Stimulated activated CD4-positive, alpha-beta T cell treated with anti-CD3 and anti-CD28 coated beads, TNF-alpha, amount 100 ng/mL, for 1 hour (primary cell): ENCODE measurements at places on chromosomes 7 and 10.

- DNase-seq = no peak
These were observed 70.3 kb downstream of the NRCAM start for GRCh38 chr7:108385834-108386422.

- DNase-seq = no peak
These were observed 308.1 kb upstream of the PFKP start for GRCh38 chr10:2759233-2759632.

GRCh38 chr10:5788969-5789368 is 24.3 kb downstream of the GDI2 start:
- DNase-seq = no peak

GRCh38 chr10:89663144-89663543 is 18.1 kb upstream of the PANK1 start:
- no peak for DNase-seq

DNA sequence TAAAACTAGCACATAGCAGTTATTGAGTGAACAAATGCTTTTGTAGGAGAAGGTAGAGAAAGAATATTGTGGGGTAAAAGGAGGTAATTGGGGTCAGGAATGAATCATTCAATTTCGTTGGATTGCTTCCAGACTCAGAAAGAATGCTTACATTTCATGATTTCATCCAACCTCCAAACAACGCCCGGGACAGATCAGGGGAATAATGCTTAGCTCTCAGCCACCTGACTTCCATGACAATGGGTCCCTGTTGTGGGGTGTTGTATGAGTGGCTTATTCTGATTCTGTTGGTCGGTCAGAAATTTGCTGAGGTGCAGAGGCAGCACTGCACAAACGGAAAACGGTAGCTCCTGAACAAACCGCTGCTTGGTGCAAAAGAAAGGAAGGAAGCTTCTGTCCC is 24.0 kb upstream of the INPP5F start:
- DNase-seq = no peak

- DNase-seq = no peak
These were observed 14.5 kb upstream of the LRRC4 start for GRCh38 chr7:128045766-128046165.

- DNase-seq = no peak
These were observed 181.4 kb downstream of the GPAM start for GRCh38 chr10:112002206-112002605.

GRCh38 chr10:48478980-48479811 is 125.7 kb downstream of the ARHGAP22 start:
- no peak for DNase-seq

- DNase-seq = no peak
These were observed 8.1 kb upstream of the OLAH start for GRCh38 chr10:15035385-15036301.

- no peak for DNase-seq
These were observed 225.3 kb downstream of the PTEN start for GRCh38 chr10:88088441-88089340.

DNA sequence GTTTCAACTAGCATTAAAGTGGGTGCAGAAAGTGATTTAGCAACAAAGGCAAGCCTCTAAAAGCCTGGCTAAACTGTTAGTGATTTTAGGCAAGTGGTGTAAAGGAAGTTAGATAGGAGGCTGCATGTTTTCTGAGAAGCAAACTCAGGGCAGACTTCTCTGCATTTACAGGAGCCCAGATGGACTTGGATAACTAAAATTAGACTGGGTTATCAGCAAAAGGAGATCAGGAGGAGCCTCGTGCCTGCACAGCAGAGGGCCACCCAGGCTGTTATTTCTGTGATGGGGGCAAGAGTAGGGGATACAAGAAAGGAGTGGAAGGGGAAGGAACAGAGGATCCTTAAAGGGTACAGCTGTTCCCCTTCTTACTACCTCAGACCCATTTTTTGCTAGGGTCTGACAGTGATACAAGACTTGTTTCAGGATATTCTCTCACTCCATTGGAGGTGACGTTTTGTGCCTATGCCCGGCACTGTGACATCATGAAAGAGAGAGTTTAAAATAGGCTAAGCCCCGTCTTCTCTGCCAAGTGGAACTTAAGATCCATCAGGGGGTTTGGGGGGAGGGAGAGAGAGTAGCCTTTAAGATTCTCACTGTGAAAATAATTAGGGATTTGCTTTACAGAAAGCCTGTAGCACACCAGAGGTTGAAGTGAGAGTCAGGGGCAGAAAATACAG is 49.6 kb upstream of the PDCD4 start:
- no peak for DNase-seq

- DNase-seq = no peak
These were observed 31.9 kb downstream of the ANXA11 start for GRCh38 chr10:80173466-80173865.

DNA sequence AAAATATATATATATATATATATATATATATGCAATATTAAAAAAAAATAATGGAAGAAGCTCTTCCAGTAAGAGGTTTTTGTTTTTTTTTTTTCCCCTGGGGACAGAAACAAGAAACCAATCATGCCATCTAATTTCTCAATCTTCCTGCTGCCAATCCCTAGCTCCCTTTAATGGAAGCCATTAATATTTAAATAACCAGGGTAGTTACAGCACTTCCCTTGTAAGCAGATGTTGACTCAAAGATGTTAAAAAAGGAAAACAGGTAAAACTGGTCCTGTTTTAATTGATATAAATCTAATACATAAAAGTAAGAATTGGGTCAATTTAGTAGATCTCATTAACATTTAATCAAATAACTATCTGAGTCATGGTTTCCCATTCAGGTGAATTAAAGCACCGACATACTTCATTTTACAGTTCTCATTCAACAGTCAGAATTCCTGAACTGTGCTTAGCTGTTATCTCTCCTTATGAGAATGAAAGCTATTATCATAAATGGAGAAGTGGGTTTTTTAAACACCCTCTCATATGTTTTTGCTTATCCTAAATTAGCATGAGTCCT is 22.6 kb downstream of the CPVL start:
- DNase-seq = no peak

DNA sequence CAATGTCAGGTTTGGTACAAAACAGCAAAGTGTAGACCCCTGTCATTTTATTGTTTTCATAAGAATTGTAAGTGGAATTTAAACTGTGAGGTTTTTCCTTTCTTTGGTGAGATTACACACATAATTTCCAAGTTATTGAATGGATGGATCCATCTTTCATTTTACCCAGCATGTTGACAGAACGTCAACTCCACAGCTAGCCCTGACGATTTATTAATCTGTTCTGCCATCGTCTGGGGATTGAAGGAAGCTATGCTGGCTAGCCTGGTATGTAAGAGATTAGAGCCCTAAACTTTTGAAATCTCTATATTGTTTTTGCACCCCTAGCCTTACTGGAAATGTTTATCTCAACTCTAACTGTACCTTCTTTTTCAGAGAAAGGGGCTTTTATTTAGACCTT is 8.6 kb downstream of the WNT16 start:
- no peak for DNase-seq

DNA sequence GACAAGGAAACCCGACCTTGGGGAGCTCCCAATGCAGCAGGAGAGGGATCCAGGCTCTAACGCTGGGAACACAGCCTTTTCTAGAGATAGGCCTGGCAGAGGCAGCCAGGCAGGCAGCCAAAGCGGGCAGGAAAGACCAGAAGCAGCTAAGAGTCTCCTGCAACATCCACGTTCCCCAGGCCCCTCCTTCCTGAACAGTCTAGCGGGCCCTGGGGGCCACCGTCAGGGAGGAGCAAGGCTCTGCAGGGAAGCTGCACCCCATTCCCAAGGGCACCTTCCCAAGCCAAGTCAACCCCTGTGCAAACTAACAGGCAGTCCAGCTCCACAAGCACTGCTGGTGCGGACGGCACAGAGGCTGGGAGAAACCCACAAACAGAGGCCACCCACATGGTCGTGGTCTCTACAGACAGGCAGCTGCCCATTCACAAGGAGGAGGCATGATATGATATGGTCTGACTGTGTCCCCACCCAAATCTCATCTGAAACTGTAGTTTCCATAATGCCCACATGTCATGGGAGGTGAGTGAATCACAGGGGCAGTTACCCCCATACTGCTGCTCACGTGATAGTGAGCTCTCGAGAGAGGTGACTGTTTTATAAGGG is 115.7 kb downstream of the MAD1L1 start:
- DNase-seq = no peak

- DNase-seq = no peak
These were observed 12.9 kb downstream of the UNCX start for GRCh38 chr7:1245524-1246050.

DNA sequence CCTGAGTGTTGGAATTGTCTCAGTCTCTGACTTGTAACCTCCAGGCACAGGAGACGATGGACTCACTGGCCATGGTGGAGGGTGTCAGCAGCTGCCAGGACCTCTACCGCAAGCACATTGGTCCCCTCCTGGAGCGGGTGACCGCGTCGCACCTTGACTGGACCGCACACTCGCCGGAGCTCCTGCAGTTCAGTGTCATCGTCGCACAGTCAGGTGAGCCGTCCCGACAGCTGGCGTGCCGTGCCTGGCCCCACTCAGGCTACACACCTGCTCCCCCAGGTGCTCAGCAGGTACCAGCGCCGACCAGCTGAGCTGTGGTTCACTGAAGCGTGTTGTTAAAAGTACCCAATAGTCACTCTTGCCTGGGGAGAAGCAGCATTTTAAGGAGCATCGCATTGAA is 36.7 kb upstream of the PRKAR1B start:
- no peak for DNase-seq

- peak; percentile 21 for DNase-seq
These were observed 23.4 kb downstream of the MAD1L1 start for GRCh38 chr7:2209146-2209960.

DNA sequence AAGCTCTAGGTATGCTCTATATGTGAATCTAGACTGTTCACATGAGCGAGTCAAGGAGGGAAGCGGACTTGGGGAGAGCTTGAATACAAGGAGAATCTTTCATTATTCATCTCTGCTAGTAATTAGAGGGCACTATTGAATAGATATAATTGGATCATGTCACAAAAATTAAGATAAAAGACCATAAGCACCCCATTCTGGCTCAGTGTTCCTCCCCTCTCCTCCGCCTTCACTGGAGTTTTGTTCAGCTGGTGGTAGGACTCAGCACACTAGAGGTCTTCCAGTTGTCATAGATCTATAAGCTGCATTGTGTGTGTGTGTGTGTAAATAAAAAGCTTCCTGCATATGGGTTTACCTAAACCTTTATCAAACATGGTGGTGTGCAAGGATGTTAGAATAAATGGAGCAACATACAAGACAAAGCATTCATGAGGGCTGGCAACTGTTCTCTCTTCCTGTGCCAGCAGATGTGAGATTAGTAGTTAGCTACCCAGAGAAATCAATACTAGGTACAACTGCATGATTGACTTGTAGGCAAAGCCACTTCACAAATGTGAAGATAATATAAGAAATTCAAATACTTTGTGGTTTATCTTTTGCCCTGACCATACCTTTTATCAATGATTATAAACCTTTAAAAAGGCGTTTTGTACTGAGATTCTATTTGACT is 142.6 kb downstream of the CREB5 start:
- DNase-seq = no peak

DNA sequence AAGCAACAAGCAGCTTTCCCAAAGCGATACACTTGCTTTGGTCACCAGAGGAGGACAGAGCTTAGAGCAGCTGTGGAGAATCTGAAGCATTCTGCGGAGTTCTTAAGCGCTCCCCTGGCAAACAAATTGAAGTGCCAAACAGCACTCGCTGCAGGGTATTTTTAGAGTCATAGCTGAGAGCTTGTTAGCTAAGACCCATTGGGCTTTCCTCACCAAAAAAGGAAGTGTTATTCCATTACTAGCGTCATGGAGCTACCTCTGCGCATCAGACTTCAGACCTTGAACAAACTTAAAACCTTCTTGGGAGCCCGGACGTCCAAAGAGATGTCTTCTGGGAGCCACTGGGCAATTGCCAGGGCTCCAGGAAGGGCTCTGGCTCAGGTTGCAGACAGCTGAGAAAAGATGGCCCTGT is 23.2 kb upstream of the BMPR1A start:
- no peak for DNase-seq

- no peak for DNase-seq
These were observed 8.9 kb downstream of the IGFBP1 start for GRCh38 chr7:45897042-45897690.

DNA sequence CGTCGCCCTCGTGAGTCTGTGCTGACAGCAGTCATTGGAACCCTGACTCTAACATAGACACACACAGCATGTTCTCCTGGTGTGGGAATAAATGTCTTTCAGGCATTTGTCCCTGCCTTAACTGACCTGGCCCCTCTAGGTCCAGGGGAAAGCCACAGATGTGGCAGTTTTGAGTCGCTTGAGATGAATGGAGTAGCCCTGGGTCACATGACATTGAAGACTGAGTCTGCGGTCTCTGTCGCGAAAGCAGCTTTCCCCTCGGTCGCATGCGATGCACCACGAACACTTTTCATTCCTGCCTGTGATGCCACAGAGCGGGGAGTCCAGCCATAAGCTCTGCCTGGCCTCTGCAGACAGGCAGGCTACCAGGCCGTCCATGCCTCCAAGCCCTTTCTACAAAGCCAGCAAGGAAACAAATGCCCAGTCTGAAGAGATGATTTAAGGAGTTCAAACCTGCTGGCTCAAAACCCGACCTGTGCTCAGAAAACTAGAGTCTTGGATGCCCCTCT is 172.3 kb downstream of the WDR37 start:
- DNase-seq = no peak

- DNase-seq = no peak
These were observed 43.7 kb downstream of the PPP1R3C start for GRCh38 chr10:91589015-91589657.

DNA sequence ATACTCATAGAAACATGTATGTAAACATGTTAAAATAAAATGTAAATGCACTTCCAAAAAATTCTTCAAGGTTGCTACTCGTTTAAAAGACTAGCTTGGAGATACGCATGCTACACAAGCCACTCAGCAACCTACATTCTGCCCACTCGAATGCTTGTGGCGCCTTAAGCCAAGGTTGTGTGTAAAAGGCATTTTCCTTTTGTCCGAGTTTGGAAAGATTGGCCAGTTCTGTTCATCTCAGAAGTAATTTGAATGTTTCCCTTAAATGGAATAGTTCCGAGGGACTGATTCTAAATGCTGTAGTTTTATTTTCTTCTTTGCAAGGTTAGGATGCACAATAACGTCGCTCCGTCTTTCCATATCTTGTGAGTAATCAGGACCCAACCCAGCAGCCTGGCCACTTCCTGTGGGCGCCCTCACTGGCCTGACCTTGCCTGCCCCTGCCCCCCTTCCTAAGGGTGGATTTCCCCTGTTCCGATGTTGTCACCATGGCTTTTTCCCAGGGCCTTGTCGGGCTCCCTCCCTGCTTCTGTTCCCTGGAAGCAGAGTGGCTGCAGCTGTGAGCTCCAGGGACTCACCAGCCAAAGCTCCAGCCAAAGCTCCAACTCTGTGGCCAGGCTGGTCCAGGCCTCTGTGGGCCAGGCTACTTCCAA is 70.6 kb downstream of the PTPRE start:
- no peak for DNase-seq

DNA sequence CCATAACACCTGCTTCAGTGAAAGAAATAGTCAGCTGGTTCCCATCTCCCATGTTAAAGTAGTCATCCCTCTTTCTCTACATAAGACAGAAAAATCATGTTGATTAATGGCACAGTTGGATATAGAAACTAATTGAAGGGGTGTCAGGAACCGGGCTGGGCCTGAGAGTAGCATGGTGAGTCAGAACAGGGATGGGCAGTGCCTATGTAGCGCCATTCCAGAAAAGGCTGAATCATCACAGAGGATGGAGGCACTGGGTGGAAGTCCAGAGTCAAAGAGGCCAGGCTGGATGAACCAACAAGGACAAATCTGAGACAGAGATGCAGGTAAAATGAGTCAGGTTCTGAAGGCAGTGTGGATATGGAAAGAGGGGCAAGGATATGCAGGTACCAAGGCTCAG is 201.2 kb downstream of the LHFPL3 start:
- DNase-seq = no peak

- no peak for DNase-seq
These were observed 150.4 kb upstream of the SMIM30 start for GRCh38 chr7:113268757-113269156.
